ENCODE measurements at places on chromosomes 6 and 20.

DNA sequence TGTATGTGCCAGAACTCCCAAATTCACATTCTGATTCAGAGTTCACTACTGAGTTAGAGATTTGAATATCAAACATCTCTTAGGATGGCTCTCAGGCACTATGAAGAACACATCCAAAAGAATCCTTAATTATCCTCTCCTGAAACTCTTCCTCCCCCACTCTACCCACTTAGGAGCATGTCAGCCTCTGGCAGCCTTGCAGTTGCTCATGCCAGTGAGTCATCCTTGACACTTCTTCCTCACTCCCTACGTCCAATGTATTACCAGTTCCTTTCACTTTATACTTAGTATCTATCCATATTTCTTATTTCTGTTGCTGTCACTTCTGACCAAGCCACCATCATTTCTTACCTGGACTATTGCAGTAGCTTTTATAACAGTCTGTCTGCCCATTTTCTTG is 192.0 kb upstream of the IMPG1 start:
- peak; percentile 5 for DNase-seq

GRCh38 chr6:8080362-8081151 is 16.4 kb upstream of the BLOC1S5 start:
- peak; percentile 41 for DNase-seq

GRCh38 chr20:63836458-63837344 is 5.6 kb upstream of the ZBTB46 start:
- no peak for DNase-seq

DNA sequence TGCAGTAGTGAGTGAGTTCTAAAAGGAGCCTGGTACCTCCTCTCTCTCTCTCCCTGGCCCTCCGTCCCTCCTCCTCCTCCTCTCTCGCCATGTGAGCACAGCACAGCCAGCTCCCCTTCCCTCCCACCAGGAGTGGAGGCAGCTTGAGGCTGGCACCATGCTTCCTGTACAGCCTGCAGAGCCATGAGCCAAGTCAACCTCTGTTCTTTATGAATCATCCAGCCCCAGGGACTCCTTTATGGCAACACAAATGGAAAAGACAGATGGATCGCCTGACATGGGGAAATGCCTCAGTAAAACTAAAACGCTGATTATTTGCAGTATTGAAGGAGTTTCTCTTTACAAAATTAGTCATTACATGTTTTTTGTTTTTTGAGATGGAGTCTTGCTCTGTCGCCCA is 233.7 kb upstream of the ARID1B start:
- no peak for DNase-seq

DNA sequence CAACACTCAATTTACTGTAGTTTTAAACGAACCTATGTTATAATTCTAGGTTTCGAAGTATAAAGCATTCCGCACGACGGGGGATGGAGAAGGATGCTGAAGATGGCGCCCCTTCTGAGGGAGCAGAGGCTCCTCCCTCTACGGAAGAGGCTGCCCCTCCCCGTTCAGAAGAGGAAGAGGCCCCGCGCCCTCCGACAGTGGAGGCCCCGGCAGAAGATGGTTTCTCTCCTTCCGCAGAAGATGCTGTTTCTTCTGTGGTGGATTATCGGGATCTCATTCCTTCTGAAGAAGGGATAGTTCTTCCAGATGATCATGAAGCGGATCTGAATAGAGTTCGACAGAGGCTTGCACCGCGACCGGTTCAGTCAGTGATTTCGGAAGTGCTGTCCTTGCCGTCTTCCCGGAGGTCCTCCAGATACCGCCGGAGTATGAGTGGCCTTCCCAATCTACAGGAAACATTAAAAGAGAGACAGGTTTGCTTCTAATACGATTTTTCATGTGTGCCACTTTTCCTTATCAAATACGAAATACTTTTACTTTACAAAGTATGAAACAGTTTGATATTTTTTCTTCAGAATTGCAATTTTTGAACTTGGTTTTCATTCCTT is 7.7 kb downstream of the DNAH8 start:
- no peak for DNase-seq

DNA sequence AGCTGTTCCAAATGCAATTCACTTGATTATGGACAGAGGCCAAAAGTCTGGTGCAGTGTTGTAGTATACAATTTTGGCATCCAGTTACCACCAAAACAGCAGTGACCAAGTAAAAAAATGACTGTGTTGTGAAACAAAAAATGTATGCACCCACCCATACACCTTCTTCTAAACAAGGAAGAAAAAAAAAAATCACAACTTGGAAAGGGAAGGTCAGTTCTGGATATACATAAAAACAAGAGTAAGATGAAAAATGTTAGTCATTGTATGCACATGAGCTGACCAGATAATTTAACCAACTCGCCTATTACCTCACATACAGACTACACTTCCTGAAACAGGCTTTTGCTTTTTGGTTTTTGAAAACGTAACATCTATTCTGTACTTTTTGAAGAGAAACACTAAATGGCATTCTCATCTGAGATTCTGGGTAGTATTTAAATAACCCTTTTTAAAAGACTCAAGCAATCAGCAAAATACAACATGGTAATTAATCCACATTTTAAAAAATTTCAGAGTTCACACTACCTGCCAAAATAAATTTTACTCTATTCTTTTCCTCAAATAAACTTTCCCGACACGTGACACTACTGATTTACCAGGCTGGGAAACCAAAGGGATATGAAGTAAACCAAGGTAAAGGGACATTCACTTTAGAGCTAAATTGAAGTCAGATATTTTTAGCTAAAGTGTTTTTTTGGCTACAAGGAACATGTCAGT is 141.6 kb upstream of the SHLD1 start:
- DNase-seq, result no peak

- no peak for DNase-seq
These were observed 161.2 kb downstream of the ATXN1 start for GRCh38 chr6:16600026-16600425.

DNA sequence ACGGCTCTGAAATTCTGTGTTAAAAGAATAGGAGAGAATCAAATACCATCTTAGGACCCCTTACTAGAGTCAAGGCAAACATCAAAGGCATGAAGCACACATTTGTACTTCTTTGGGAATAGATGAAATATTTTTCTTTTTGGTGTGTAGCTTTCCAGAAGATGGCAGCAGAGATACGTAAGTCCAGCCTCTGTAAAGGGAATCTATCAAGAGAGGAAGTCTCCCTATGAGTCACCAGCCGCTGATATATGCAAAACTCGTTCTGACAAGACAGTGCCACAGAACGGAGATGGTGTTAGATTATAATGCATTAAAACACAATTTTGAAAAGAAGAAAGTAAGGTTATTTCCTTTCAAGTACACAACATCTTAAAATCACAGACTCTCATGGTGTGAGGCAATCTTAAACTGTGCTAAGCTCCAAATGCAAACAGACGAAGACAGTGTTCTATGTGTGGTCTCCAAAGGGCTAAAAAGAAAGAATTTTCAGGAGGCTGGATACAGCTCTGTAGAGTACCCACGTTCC is 120.0 kb upstream of the AGPAT4 start:
- DNase-seq, result peak; percentile 80

DNA sequence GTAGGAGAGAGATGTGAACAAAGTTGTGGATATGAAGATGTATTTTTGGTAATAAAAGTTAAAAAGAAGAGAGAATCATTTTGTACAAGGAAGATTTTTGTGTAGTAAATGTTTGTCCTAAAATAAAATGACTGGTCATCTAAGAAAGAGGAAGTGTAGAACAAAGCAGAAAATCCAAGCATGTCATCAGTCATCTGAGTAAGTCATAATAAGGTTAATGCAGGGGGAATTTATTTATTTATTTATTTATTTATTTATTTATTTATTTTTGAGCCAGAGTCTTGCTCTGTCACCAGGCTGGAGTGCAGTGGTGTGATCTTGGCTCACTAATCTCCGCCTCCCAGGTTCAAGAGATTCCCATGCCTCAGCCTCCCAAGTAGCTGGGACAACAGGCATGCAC is 15.7 kb upstream of the CGA start:
- DNase-seq, result no peak

DNA sequence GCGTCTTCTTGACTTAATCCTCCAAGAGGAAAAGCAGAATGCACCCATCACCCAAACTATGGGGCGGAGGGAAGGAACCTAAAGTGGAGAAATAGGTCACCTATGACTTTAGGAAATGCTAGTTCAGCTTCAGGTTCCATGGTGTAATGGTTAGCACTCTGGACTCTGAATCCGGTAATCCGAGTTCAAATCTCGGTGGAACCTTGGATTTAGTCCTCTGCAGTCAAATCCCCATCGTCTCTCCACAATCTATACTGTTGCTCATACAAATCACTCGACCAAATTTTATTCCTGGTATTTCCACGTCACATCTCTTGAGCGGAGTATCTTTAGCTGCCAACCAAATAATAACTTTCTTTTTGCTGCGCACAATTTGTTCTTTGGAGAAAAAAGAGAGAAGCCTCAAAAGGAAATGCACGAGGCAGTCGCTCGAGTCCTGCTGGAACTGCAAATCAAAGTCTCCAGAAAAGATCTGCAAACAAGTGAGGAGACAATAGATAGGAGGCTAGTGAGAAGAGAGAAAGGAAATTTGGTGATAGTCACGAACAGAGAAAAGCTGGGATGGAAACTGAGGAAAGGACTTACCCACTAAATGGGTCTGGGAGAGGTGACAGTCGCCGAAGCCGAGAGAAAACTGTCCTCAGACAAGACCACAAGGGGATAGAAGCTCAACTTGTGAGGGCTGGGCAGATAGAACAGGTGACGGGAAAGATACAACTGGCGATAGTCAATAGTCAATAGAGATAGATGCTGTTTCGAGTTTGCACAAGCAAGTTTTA is 16.6 kb downstream of the POM121L2 start:
- no peak for DNase-seq

GRCh38 chr6:4856785-4857184 is 80.6 kb downstream of the CDYL start:
- no peak for DNase-seq

- no peak for DNase-seq
These were observed 859.8 kb downstream of the MAFB start for GRCh38 chr20:39829256-39829655.

DNA sequence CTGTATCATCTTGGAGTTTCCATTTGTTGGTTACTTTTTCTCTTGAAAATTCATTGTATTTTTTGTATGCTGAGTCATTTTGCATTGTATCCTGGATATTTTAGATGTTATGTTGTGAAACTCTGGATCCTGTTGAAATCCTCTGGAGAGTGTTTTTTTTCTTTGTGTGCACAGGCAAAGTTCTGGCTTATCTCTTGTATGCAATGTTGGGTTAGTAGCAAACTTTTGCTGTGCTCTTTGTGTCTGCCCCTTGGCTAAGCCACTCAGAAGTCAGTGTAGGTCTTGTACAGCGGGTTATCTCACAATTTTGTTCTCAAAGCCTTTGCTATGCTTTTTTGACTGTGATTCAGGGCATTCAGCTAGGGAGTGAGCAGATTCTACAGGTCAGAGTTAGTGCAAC is 29.1 kb upstream of the LMBRD1 start:
- no peak for DNase-seq

DNA sequence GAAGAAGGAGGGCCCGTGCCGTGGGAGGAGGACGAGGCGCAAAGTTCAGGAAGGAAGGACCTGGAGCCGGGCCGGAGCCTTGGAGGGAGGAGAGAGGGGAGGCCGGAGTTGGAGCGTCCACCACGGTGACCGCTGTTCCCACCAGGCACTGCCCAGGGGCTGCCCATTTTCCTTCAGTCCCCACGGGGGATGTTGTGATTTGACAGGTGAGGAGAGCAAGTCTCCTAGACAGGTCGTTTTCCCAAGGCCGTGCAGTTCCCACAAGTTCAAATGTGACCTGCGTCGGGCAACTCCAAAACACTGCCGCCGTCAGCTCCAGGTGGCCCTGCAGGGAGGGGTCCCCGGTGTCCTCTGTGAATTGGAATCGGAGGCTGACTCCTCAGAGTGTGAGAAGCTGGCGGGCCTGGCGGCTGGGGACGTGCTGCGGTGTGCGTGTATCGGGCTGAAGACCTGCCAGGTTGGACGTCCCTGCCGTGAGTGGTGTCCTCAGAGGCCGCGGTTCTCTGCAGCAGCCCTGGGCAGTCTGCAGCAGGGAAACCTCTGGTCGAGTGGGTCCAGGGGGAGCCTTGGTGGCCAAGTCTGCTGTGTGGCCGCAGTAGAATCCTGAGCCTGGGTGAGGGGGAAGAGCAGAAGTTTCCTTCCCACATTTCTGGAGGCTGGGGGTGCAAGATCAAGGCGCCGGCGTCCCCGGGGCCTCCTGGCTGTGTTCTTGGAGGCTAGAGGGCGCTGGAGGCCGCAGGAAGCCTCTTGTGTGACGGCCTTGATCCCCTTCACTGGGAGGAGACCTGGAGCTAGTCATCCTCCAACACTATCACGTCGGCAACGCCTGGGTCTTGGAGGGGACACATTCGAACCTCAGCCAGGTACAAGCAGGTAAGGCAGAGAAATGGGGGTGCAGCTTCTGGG is 115.1 kb upstream of the FRMD1 start:
- DNase-seq, result no peak

DNA sequence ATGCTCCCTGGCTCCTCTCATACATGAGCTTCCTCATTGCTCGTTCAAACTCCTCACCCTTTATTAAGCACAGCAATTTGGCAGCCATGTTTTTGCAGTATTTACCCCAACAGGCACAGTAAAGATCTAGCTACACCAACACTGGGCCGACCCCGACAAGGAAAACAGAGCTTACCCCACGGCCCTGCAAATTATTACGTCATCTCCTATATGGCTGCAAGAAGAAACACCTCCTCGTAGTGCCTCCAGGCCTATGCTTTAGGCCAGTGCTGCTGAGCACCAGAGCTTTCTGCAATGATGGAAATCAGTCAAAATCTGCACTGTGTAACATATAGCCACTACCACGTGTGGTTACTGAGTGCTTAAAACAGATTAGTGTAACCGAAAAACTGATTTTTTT is 26.7 kb downstream of the TMC2 start:
- no peak for DNase-seq

DNA sequence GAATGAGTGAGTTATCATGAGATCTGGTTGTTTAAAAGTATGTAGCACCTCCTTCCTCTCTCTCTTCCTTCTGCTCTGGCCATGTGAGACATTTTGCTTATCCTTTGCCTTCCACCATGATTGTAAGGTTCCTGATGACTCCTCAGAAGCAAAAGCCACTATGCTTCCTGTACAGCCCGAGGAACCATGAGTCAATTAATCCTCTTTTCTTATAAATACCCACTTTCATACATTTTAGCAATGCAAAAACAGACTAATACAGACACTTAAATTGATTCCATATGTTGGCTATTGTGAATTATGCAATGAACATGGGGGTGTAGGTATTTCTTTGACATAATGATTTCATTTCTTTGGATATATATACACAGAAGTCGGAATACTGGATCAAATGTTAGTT is 792.8 kb upstream of the EYS start:
- no peak for DNase-seq

GRCh38 chr20:8535403-8536261 is 403.6 kb downstream of the PLCB1 start:
- DNase-seq, result no peak

GRCh38 chr20:13984211-13984610 is 6.2 kb downstream of the SEL1L2 start:
- DNase-seq, result no peak

- no peak for DNase-seq
These were observed 46.6 kb downstream of the ZMYND8 start for GRCh38 chr20:47309806-47310426.

DNA sequence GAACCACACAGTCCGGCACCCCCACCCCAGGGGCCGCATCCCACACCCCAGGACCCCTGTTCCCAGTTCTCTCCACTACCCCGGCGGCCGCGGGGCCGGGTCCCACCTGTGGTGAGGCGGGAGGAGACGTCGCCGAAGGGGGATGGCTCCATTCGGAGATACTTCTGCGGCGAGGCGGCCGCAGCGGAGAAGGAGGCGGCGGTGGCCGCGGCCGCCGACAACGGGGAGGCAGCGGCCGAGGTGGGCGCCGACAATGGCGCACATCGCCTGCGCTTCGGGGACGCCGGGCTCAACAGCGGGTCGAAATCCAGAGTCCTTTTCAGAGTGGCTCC is 723 bp downstream of the AKIRIN2 start:
- DNase-seq, result no peak
